ENCODE measurements at places on chromosomes 1 and 21.

GRCh38 chr1:90344963-90345730 is 350.2 kb downstream of the ZNF326 start:
- no peak for DNase-seq

DNA sequence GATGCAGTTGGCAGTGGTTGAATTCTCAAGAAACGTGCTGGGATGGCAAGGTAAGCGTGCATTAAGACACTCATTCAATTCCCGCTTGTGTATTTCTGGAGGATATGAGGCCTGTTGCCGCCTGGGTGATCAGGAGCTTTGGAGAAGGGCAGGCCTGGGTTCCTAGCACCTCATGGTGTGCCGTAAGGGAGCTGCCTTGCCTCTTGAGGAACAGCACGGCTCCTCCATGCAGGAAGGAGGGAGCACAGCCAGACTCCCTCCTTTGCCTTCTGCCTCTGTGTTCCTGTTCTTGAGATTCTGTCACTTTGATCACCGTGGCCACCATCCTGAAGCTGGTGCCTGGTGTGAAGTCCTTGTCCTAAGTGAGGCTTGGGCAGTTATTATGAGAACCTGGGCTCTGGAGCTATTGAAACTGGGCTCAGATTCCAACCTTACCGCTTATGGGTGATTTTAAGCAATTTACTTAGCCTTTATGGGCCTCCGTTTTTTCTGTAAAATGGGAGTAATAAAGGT is 18.3 kb downstream of the SLFNL1 start:
- DNase-seq: no peak

- DNase-seq: peak; percentile 54
These were observed 42.7 kb downstream of the APP start for GRCh38 chr21:26127918-26128317.

DNA sequence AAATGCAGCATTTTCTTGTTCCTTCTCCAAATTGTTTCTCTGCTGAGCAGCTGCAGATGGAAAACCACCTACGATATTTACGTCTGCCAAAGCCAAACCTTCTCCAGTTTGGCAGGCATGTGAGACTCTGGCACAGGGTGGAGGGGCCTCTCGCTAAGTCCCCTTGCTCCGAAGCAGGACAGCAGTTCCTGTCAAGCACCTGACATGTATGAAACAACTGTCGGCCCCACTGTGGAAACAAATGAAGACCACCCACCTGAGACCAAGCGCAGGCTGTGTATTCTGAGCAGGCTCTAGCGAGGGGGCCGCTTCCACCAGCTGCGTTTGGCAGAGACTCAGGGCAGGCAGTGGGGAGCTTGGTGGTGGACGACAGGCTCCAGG is 74.7 kb downstream of the RIPK4 start:
- no peak for DNase-seq

GRCh38 chr1:199741586-199741985 is 285.9 kb upstream of the NR5A2 start:
- no peak for DNase-seq

All from heart left ventricle (tissue), 16 donors.